ENCODE measurements at places on chromosomes 2 and 18.

DNA sequence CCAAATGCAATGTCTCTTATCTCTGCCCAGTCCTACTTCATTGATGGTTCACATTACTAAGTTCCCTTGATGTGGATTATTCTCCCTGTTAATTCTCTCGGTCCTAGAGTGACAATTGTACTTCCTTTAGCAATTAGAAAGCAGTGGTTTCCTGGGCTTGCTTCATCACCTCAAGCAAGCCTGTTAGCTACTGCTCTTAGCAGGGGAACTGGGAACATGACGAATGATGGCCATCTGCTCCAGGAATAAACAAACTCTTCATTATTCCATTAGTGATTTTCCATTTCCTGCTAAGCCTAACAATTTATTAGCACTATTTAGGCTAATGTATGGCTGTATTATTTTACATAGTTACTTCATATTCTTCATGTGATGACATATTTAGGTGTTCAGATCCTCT is 331.8 kb downstream of the MTX2 start:
- no peak for DNase-seq

- DNase-seq, result no peak
These were observed 375.3 kb downstream of the LNPK start for GRCh38 chr2:175626796-175627195.

GRCh38 chr18:64240316-64240715 is 91.4 kb upstream of the LINC00305 start:
- DNase-seq, result no peak

- DNase-seq, result no peak
These were observed 7.1 kb upstream of the ZFP36L2 start for GRCh38 chr2:43233218-43234212.

DNA sequence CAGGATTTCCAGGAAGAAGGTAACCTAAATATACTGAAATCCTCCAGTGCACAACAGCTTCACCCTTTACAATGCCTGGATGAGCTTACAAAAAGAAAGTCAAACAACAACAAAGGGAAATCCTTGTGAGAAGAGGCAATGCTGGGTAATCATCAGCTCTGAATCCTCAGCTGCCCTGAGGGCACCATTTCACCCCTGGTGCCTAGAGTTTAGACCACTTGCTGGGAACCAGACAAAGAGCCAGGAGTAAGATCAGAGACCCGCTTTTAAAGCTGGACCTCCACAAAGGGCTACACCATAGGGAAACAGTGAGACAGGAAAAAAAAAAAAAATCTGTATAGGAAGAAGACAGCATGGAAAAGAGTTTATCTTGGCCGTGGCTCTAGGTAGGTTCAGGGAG is 97.0 kb downstream of the FOXI3 start:
- no peak for DNase-seq

GRCh38 chr18:9708434-9709303 is 568 bp downstream of the RAB31 start:
- no peak for DNase-seq

GRCh38 chr2:26561376-26561775 is 79.8 kb downstream of the CIB4 start:
- DNase-seq, result no peak

Measured in fibroblast of skin of right quadriceps (primary cell).